ENCODE measurements at places on chromosomes 6 and 20.

GRCh38 chr6:30130887-30131862, 4.8 kb upstream of the TRIM40 start:
- peak; percentile 74 for DNase-seq

GRCh38 chr6:128357392-128358130, 162.8 kb downstream of the PTPRK start:
- DNase-seq = no peak

- no peak for DNase-seq
Observed at GRCh38 chr20:51696304-51697071, 71.7 kb downstream of the ATP9A start.

DNA sequence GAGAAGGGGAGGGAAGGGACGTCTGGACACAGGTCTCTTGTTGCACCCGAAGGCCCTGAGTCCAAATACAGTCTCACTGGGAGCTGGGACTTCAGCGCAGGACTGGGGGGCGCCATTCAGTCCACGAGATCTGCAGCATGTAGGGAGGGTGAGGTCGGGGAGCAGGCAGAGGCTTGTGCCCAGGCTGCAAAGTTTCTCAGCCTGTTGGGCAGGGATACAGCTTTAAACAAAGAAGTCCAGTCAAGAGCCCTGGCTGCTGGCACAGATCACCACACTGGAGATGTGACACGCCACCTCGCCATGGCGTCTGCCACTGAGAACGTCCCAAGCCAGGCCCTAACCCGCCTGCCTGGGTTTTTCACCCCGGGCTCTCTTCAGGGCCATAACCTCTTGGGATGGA, 256.6 kb downstream of the DLL1 start:
- no peak for DNase-seq

- DNase-seq = no peak
Observed at GRCh38 chr6:162560891-162561290, 166.7 kb downstream of the PRKN start.
